ENCODE measurements at places on chromosomes 7 and 10.

- no peak for DNase-seq
Measured at GRCh38 chr7:51229106-51229537, 87.5 kb downstream of the COBL start.

DNA sequence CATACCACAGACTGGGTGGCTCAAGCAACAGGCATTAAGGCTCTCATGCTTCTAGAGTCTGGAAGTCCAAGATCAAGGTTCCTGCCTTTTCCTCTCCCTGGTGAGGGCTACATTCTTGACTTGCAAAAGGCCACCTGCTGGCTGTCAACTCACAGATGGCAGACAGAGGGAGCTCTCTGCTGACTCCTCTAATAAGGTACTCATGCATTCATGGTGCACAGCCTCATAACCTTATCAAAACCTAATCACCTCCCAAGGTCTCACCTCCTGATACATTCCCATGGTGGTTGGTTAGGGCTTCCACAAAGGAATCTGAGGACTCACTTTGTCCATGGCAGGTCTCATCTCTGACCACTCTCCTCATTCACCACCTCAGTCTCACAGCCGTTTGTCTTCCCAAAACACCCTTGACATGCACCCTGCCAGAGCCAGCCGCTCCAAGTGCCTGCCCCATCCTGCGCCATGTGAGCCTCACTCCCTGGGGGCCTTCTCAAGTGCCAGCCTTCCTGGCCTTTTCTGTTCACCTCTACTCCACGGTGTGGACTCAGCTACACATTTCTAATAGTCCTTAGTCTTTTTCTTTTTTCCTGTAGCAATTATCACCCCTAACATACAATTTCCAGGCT, 400.3 kb upstream of the ADARB2 start:
- DNase-seq = no peak

- DNase-seq = no peak
Measured at GRCh38 chr7:5237286-5237685, 45.5 kb upstream of the SLC29A4 start.

- no peak for DNase-seq
Measured at GRCh38 chr10:15742836-15743235, 23.1 kb upstream of the ITGA8 start.

- DNase-seq = no peak
Measured at GRCh38 chr7:115701141-115701540, 329.4 kb downstream of the TFEC start.

- DNase-seq = no peak
Measured at GRCh38 chr7:4787947-4788626, 12.7 kb downstream of the AP5Z1 start.

- DNase-seq = no peak
Measured at GRCh38 chr10:124222318-124222987, 129.1 kb upstream of the CHST15 start.

GRCh38 chr7:8751557-8752231, 318.3 kb downstream of the NXPH1 start:
- DNase-seq = no peak

DNA sequence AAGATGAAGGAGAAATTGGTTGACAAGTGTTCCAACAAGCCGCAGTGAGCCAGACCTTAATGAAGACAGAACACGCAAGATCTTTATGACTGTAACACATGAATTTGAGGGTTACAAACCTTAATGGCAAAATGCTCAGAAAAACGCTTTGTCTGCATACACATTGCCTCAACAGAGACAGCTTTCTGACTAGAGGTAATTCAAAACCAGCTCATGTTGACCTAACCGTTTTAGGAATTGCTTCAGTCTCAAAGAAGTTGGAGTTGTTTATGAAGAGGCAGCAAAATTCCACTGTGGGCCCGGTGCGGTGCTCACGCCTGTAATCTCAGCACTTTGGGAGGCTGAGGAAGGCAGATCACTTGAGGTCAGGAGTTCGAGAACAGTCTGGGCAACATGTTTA, 2.2 kb upstream of the GTF2I start:
- no peak for DNase-seq

DNA sequence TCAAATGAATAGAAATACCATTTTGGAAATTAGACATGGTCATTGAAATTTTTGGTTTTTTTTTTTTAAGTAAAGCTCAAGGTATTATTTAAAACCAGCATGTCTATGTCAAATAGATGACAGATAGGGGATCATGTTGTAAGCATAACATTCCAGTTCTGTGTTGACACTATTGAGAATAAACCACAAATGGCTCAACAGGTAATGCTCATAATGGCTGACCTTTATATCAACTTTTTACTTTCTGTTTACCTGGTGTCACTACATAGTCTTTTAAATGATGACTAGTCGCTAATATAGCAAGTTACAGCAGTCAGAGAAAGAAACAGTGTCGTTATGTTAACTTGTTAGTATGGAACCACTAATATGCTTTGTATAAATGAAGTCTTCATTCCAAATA, 616.0 kb downstream of the GATA3 start:
- no peak for DNase-seq

DNA sequence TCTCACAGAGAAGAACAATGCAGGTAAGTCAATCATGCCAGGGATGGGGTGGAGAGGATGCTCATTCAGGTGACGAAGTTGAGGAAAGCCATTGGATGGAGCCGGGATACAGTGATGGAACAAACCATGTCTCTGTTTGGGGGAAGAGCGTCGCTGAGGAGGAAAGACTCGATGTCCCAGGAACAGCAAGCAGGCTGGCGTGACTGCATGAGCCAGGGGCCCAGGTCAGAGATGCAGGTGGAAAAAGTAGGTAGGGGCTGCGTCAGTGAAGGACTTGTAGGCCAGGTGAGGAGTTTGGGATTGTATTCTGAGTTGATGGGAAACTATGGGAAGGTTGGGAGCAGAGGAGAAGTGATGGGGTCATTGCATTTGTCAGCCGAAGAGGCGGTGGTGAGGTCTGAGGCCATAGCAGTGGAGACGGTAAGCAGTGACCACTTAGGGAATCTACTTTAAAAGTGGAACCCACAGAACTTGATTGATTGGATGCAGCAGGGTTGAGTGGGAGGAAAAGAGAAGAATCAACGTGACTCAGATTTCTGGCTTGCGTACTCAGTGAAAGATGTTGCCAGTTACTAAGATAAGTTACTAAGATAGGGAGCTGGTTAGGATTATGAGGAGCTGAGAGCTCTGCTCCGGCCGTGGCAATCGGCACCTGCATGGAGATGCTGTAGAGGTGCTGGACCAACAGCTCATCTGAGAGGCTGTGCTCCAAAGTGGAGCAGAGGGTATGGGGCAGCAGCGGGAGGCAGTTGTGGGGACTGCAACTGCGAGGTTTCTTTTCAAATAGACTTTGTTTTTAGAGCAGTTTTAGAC, 12.5 kb upstream of the IL2RA start:
- DNase-seq = no peak

DNA sequence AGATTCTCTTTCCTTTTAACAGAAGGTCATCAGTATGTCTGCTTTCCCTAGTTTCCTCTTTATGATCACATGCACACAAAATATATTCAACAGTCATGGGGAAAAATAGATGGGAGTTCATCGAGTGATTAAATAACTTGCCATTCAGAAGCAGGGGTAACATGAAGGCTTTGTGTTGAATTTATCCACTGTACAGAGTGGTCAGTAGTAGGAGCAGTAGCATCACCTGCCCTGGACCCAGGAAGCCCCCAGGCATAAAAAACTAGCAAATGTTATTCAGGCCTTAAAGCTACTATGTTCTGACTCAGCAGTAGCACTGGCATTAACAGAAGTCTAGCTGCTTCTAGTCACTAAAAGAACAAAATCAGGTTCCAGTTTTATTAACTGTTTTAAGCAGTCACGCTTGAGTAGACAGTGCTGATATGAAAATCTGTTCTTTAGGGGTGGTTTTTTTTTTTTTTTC, 31.4 kb upstream of the FAM133B start:
- no peak for DNase-seq

DNA sequence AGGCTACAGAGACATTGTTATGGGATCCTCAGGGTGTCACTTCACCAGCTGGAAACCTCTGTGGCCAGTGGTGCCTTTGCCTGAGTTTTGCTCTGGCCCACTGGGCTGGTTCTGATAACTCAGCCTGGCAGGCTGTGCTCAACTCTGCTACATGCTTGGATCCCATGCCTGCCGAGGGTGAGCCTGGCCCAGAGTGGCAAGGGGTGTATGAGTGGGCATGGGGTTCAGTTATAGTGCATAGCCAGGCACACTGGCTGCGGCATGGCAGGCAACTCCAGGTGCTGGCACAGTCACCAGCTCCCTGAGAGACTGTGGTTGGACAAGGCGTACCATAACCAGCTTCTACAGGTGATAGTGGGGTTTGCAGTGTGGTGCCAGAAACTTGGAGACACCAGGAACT, 107.0 kb upstream of the PCDH15 start:
- no peak for DNase-seq

- DNase-seq = no peak
Measured at GRCh38 chr7:155493744-155494538, 36.0 kb downstream of the EN2 start.

DNA sequence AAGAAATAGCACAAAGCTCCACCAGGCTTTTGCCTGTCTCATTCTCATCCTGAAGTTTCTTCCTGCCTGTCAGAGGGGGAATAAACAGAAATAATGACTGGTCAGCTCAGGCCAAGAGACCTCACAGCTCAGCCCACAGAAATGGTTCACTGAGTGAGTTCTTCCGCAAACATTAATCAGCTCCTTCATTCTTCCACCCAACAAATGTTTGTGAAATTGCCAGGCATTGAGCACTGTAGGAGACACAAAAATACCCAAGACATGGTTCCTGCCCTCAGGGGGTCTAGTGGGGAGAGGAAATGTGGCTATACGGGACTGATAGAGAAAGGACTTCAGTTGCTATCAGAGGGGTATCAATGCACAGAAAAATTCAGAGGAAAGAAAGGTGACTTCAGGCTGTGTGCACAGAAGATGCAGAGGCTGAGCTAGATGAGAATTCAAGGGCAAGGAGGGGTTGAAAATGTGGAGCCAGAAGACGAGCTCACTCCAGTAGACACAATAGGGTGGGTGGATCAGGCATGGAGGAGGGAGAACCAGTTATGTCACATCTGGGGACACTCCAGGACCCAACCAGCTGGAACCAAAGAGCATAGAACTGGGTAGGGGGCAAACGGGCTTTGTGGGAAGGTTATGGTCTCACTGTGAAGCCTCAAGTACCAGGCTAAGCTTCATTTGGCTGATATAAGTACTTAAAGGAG, 20.9 kb downstream of the MYOF start:
- no peak for DNase-seq

GRCh38 chr10:15313843-15314242, 57.2 kb downstream of the FAM171A1 start:
- DNase-seq = no peak

DNA sequence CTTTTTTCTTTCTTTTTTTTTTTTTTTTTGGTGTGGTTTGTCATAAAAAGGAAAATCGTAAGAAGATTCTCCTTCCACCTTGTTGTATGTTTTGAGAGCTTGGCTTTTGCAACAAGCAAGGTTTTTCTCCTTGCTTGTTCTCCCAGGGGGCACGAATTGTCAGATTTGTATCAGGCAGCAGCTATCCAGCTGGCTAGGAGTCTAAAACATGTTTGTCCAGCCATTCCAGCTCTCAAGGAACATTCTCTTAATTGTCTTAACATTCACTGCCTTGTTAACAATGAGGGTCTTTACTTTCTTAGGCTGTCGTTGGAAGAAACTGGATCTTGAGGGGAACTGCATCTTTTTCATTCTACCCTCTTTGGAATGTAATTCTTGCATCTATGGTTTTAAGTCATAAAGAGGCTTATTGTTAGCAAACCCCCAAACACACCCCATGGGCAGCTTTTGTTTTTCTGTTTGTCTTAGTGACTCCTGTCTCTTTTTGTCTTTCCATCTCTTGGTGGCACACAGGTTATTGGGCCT, 14.6 kb downstream of the SHTN1 start:
- no peak for DNase-seq

DNA sequence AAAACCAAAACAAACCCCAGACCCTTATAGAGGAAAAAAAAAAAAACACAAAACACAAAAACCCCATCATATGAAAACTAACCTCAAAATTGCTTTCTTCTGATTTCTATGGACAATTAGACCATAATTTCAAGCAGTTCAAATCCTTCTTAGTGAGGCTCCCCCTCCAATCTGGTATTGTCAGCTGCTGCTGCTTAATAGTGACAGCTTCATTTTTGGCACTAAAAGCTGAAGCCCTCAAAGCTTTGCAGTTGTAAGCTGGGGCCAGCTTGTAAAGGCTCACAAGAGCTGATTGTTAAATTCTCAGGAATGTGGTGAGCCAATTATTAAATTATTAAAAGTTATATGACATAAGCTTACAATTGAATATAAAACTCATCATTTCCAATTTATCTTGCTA, 21.9 kb downstream of the ATXN7L1 start:
- no peak for DNase-seq
